ENCODE measurements at places on chromosomes 7 and 10.

- DNase-seq, result no peak
These were observed 374.3 kb downstream of the RPS24 start for GRCh38 chr10:78407966-78408365.

- no peak for DNase-seq
These were observed 139.2 kb upstream of the NAMPT start for GRCh38 chr7:106423821-106424475.

GRCh38 chr10:69769395-69769992, 32.2 kb upstream of the COL13A1 start:
- DNase-seq, result peak; percentile 57

DNA sequence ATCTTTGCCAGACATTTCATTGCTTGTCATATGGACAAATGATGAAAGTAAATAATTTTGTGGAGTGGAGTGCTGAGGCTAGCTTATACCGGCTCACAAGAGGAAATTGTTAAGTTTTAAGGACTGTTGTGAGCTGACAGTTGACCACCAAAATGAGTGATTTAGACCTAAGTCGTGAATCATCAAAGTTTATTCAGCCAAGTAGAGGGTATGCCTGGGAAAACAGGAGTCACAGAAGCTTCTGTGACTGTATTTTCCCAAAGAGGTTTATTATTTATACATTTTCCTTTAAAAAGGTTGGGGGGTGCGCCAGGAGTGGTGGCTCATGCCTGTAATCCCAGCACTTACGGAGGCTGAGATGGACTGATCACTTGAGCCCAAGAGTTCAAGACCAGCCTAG, 21.8 kb downstream of the MRPS24 start:
- no peak for DNase-seq

GRCh38 chr10:122974543-122975064, 5.6 kb upstream of the PSTK start:
- DNase-seq, result no peak

DNA sequence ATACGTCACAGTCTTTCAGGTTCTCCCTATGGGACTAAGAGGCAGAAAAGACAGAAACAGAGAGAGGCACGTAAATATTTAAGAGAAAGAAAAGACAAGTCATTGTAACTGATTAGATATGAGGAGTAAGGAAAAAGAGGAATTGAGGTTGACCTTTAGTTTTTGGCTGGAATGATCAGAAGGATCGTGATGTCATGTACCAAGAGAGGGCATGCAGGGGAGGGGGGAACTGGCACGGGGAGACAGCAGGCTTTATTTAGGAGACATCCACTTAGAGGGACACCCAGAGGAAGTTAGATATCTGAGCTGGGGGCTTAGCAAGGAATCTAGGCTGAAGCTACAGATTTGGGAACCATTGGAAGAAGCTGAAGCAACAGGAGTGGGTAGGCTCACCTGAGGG, 9.2 kb upstream of the LRRC20 start:
- no peak for DNase-seq

- no peak for DNase-seq
These were observed 64.1 kb downstream of the MICU1 start for GRCh38 chr10:72561745-72562166.

- DNase-seq, result no peak
These were observed 43.5 kb downstream of the TRRAP start for GRCh38 chr7:98921608-98922372.

GRCh38 chr10:61825001-61825400, 76.5 kb upstream of the ARID5B start:
- no peak for DNase-seq

DNA sequence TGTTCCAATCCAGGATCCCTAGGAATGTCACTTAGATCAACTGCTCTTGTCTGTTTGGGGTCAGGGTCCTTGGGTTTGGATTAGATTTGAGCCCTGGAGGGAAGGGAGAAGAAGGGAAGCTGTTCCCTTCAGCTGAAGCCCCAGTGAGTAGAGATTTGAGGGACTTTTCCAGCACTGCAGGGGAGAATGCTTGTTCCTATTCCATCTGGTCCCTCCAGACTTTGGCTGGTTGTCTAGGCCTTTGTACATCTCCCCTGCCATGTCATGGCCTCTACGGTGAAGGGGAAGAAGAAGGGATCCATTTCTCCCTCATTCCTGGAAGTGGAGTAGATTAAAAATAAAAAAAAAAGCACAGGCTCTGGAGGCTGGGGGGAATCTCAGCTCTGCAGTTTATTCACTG, 11.1 kb downstream of the C10orf62 start:
- no peak for DNase-seq

DNA sequence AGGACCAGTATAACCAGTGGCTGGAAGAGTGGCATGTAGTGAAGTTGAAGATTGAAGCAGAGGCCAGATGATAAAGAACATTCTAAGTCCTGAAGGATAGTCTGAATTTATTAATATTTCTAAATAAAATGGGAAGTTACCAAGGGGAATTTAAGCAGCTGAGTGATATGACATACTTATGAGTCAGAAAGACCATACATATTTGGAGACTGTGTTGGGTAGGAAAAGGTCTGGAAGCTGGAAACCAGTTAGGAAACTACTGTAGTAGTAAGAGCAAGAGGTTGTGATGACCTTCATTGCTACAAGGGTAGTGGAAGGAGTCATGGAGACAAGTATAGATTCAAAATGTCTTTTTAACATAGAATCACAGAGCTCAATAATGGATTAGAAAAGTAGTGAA, 752.3 kb downstream of the SUGCT start:
- DNase-seq, result peak; percentile 11

DNA sequence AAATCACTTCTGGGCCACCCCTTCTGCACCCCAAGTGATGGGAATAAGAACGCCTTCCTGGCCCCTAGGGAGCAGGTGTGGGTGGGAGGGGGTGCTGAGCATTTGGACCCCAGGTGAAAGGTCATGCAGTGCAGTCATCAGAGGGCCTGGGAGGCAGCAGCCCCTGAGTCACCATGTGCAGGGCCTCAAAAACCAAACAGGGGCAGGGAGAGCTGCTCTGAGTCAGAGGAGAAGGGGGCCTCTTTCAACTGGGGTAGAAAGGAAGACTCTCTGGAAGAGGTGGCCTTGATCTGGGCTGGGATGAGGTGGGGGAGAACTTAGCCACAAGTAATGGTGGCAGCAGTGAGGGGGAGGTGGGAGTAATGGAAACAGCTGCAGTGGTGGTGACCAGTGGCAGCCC, 164.3 kb downstream of the BUB3 start:
- DNase-seq, result no peak

GRCh38 chr10:74544106-74544505, 282.3 kb upstream of the KAT6B start:
- DNase-seq, result no peak

GRCh38 chr7:146554556-146554955, 438.0 kb downstream of the CNTNAP2 start:
- DNase-seq, result no peak

GRCh38 chr7:130144312-130145171, 60.7 kb downstream of the TMEM209 start:
- peak; percentile 85 for DNase-seq

GRCh38 chr10:105121743-105122142, 480.7 kb downstream of the SORCS3 start:
- no peak for DNase-seq

DNA sequence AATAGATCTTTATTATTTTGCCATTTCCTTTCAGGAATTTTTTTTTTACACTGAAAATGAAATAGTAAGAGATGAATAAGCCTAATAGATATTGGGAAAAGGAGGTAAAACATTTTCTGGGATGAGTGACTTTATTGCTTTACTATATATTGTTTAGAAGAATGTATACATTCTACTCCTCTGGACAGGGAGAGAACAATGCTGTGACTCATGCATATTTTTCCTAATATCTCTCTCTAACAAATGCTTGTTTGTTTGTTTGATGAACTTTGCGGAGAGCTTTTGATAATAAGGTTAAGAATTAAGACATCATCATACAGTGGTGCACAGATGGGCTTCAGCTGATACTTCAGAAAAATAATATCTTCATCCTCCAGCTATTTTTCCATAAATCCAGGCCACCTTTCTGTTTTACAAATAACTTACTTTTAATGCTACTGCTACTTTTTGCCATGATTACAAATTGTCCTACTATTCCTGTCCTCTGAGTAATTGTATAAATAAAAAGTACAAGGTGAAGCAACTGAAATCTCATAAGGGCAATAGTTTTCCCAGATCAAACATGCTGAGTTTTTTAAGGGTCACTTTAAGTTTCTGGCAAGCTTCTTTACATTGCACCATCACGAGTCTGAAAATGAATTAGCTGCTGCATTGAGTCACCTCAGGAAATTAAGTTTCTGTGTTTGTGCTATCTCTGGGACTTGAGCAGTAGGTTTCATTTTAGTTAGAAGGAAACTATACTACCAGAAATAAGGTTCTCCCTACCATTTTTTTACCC, 207.3 kb upstream of the POT1 start:
- DNase-seq, result no peak

DNA sequence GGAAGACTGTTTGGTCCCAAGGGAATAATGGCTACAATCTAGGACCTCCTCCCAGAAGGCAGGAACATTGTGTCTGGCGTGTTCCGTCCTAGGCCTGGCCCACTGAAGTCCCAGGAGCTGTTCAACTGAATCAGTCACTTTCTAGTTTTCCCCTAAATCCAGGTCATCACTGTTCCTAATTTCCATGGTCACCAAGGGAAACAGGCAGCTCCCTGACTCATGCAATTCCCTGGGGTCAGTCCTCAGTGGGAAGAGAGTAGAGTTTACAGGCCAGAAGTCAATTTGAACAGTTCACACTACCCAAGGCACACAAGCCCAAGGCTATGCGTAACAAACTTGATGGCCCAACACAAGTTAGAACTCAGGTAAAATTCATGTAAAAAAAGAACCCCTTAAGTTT, 44.0 kb downstream of the CREB3L2 start:
- DNase-seq, result no peak

- DNase-seq, result no peak
These were observed 381.1 kb upstream of the ZMIZ1 start for GRCh38 chr10:78687626-78688025.

GRCh38 chr10:71664585-71664984, 55.0 kb downstream of the C10orf105 start:
- DNase-seq, result no peak

DNA sequence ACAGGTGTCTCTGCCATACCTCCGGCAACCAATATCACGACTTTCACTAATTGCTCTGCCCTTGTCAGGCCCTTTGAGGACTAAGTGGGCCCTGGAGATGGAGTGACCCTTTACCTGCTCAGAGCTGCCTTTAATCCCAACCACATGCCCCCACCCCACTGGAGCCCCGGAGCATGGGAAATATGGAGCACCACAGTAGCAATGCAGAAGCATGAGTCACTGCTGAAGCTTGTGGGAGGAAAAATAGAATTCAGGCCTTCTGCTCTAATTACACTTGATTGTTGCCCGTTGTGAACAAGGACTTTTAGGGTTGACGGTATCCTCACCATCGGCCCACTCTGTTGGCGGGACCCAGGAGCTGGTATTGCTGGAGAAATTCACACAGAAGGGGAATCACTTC, 52.5 kb upstream of the FRMD4A start:
- no peak for DNase-seq

GRCh38 chr7:151780631-151781030, 96.3 kb downstream of the PRKAG2 start:
- DNase-seq, result no peak

GRCh38 chr7:157058701-157059100, 48.2 kb upstream of the MNX1 start:
- no peak for DNase-seq

- no peak for DNase-seq
These were observed 237.5 kb downstream of the TNS3 start for GRCh38 chr7:47344171-47344955.

GRCh38 chr7:16747102-16747501, 6.5 kb upstream of the TSPAN13 start:
- DNase-seq, result no peak

DNA sequence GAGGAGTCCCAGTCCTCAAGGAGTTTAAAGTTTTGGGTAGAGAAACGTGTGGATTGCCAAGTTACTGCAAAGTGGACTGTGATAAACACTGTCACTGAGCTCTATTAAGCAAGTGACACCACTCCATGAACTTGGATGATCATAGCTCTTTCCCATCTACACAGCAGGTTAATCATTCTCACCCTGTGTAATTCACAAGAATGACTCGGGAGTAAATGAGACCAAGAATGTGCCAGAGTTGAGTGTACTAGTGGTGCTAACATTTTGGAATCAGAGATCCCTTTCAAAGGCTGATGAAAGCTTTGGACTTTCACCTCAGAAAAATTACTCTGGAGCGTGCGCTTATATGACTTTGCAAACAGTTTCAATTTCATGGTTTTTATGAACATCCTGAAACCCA, 80.8 kb downstream of the RBM20 start:
- DNase-seq, result no peak

DNA sequence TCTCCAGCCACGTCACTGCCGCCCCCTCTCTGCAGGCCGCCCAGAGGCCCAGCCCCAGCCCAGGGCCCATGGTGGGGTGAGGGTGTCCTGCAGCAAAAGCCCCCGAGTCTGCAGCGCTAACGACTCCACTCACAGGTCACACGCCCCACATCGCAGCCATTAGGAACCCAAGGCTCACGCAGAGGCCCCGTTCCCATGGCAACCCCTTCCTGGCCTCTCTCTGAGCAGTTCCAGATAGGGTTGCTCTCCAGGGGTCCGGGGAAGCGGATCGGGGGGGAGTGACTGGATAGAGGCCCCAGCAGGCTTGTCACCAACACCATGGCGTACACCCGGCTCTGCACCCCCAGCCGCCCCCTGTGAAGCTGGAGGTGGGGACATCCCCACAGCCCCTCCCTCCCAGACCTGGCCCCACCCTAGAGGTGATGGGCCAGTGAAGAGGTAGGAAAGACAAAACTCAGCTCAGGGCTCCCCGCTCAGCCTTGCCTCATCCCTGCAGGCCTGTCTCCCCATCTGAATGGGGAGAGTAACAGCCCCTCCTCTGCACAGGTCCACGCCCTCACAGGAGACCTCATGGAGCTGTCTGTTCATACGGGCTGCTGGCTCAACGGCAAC, 41.2 kb downstream of the TNRC18 start:
- DNase-seq, result peak; percentile 15

GRCh38 chr7:21428659-21428941, 717 bp downstream of the SP4 start:
- DNase-seq, result no peak

- DNase-seq, result no peak
These were observed 28.6 kb upstream of the SHH start for GRCh38 chr7:155840909-155841308.

GRCh38 chr10:75980419-75981002, 549.1 kb downstream of the LRMDA start:
- no peak for DNase-seq

DNA sequence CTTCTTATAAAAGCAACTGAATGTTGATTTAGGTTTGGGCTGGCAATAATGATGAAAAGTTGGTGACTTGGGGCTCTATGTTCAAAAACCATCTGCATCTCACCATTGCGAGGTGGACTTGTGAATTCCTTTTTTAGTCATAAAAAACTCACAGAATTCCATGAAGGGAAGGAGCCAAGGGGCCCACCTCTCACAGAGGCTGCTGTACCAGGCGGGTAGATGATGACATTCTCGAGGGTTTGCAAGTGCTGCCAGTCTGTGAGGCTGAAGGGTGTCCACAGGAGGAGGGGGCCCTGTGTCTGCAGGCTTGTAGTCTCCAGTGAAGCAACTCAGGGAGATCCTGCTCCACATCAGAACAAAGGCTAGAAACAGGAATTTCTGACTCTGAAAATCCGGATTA, 195.5 kb upstream of the ZNF32 start:
- no peak for DNase-seq
